ENCODE measurements at places on chromosomes 2 and 18.

DNA sequence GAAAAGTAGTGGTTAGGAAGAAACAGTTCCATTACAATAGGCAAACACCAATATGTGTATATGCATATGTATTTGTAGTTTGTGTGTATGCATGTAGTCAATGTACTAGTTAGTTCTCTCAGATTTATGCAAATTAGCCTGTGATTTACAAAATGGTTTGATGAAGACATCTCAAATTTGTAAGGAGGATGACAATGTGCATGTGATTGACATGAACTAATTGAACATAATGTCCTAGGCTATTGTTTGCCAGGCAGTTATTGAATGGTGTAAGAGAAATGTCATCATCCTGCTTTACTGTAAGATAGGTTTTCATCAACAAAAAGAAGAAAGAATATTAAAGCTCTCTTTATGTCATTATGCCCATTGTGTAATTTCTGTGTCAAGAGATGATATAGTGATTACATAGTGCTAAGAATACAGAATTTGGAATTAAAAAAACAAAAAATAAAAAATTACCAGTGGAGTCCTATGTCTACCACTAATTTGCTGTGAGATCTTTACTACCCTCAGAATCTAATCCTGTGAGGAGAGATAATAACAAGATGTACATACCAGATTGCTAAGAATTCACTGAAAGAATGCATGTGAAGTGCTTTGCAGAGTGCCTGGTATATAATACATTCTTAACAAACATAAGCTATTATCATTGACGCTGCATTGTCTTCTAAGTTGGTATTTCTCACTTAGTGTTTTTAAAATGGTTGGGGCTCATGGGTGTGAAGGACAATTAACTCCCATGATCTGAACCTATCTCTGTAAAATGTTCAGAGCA is 258.0 kb downstream of the CPS1 start:
- no peak for DNase-seq

GRCh38 chr18:37266290-37266689 is 299.3 kb downstream of the CELF4 start:
- DNase-seq = no peak

- DNase-seq = no peak
Observed at GRCh38 chr2:96534141-96534540, 2.4 kb upstream of the ARID5A start.

DNA sequence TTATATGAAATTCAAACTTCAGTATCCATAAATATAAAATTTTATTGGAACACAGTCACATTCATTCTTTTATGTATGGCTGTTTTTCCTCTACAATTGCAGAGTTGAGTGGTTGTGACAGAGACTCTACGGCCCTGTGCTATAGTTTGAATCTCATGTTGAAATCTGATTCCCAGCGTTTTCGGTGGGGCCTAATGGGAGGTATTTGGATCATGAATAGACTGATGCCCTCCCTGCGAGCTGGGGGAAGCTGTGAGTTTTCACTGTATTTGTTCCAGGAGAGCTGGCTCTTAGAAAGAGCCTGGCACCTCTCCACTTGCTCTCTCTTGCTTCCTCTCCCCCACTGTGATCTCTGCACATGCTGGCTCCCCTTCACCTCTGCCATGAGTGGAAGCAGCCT is 1.7 kb downstream of the PFN4 start:
- no peak for DNase-seq

DNA sequence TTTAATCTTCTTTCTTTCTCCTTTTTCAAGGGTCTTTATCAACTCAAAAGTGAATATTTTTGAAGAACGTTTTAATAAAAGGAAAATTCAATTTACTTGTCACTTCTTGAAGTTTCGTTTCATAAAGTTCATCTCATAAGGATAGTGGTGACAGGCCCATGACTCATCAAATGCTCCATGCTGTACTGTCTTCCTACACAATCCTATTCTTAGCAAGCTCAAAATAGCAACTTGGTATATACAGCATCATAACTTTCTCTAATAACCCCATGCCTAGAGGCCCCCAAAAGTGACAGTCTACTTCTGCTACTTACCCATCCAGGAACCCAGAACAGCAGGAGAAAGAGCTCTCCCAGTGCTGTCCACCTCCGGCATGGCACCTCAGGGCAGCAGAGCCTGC is 7.7 kb downstream of the FBXO15 start:
- no peak for DNase-seq

- no peak for DNase-seq
Observed at GRCh38 chr2:218961229-218961628, 1.8 kb downstream of the CDK5R2 start.

GRCh38 chr2:98772536-98772935 is 41.6 kb upstream of the MGAT4A start:
- DNase-seq = no peak

- no peak for DNase-seq
Observed at GRCh38 chr2:21008014-21008789, 35.7 kb downstream of the APOB start.

DNA sequence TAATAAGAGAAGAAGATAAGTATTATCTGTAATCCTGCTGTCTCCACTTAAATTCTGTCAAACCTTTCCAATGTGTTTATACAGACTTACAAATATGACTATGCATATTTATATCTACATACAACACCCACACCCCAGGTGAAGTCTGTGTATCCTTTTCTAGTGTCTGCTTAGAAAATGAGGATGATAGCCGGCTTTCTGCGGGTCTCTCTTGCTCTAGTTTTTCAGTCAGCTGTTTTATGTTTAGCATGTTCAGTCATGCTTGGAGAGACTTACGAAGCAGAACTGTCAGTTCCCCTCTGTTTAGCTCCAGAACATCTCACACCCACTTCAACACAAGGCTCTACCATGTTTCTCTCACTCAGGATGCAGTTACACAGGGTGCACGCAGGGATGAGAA is 137.3 kb upstream of the NFATC1 start:
- DNase-seq = no peak

DNA sequence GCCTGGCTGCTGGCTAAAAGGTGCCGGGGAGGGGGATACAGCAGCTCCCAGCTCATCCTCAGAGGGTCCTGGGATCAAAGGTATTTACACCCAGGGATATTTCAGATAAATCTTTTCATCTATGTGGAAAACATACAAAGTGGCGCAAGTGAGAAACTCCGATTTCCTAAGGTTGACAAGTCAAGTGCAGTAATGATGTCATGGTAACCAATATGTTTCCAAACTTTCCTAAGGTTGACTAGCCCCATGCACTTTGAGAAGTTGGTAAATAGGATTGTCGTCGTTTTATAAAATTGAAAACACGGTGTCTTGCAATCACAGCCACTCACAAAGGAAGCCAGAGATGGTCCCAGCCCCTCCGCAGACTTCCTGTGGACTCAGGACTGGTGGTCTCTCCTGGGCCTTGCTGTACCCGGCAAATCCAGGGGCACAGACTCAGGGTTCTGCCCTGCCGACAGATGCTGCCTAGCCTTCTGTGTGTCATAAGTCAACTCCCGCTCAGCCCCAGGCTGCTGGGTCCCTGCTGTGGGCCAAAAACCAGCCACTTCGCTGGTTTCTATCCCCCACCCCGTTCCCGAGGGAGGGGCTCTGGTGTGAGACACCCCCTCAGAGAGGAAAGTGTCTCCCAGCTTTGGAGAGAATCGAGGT is 111.2 kb upstream of the PPP1CB start:
- no peak for DNase-seq

- DNase-seq = no peak
Observed at GRCh38 chr2:161982548-161983330, 91.3 kb downstream of the DPP4 start.

DNA sequence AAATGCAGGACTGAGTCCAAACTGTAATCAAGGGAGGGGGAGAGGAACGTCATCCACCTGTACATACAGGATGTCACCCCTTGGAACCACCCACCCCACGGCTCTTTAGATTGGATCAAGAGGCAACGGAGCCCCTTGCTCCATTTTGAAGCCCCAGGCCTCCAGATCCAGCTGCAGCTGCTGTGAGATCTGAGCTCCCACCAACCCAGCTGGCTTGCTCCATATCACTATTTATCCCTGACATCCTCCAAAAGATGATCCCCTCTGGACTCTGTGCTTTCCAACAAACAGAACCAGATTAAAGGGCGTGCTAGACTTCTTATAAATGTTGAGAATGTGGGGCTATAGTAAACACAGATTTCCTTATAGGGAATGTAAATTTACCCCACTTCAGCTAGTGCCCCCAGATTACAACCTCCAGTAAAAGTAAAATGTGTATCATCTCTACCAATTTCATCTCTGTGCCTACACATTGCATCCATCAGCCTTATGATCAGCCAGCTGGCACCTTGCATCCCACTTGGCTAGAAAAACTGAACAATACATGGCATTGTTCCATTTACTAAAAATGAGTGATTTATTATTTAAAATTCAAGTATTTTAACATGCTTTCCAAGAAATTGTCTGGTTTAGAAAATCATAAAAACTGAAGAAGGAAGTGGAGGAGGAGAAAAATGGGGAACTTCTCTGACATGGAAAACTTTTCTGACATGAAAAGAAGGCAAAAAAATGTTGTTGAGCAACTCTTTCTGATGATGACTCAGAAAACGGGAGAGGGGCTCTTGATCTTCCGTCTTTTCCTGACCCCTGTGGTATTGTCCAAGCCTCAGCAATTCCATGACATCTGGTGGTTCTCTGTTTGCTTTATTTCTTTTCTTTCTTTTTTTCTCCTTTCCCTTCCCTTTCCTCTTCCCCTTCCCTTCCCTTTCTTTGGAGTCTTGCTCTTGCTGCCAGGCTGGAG is 262.6 kb upstream of the THUMPD2 start:
- DNase-seq = no peak

- DNase-seq = no peak
Observed at GRCh38 chr18:4450065-4450658, 4.9 kb downstream of the DLGAP1 start.

- DNase-seq = no peak
Observed at GRCh38 chr2:207238831-207239701, 73.3 kb upstream of the KLF7 start.

DNA sequence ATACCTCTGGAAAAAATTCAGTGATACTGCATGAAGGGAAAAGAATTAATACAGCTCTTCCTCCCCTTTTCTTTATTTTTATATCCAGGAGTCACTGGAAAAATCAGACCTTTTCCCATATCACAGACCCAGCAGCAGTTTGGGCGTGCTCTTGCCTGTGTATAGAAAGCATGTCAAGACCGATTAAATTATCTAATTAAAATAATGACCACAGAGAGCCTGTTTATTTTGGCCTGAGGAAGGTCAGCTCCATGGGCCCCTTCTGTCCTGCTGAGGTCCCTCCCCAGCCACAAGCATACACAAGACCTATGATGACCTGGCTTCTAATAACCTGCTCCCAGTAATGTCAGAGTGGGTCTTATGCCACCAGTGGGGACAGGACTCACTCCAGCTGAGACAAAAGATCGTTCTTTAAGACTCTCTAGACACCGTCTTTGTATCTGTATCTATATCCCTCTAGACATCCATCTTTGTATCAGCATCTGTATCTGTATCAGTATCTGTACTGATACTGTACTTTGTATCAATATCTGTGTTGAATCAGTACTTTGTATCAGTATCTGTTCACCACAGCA is 147.8 kb downstream of the VAPA start:
- DNase-seq = no peak

GRCh38 chr2:204950695-204951346 is 405.5 kb downstream of the PARD3B start:
- no peak for DNase-seq

- DNase-seq = peak; percentile 19
Observed at GRCh38 chr2:73896362-73897239, 3.8 kb downstream of the ACTG2 start.

DNA sequence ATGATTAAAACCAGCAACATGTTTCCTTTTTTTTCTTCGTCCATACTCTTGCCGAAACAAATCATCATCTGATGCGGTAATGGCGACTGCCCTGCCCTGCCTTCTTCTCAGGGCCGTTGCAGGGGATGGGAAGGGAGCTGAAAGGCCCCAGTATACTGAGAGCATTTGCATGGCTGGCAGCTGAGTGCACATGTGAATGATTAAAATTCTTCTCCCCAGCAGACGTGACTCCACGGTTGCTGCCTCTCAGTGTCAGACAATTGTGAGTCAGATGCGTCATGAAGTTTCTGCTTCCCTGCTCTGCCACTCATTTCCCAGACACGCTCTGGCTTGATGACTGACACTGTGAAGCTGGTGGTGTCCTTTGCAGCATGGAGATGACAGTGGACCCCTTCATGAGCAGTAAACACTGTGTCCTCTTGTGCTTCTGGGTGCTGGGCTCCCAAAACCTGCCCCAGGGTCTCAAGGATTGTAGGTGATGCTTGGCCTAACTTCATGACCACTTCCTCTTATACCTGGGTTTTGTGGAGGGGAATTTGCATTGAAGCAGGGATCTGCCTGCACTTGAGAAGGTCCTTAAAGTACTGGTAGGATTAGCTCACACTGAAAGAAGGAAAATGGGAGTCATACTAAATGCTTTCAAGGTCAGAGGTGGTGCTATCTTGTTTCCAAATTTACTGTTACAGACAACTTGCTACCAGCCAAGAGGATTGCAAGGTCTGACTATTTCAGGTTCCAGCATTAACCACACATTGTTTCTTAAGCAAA is 222.5 kb upstream of the COPS8 start:
- no peak for DNase-seq

DNA sequence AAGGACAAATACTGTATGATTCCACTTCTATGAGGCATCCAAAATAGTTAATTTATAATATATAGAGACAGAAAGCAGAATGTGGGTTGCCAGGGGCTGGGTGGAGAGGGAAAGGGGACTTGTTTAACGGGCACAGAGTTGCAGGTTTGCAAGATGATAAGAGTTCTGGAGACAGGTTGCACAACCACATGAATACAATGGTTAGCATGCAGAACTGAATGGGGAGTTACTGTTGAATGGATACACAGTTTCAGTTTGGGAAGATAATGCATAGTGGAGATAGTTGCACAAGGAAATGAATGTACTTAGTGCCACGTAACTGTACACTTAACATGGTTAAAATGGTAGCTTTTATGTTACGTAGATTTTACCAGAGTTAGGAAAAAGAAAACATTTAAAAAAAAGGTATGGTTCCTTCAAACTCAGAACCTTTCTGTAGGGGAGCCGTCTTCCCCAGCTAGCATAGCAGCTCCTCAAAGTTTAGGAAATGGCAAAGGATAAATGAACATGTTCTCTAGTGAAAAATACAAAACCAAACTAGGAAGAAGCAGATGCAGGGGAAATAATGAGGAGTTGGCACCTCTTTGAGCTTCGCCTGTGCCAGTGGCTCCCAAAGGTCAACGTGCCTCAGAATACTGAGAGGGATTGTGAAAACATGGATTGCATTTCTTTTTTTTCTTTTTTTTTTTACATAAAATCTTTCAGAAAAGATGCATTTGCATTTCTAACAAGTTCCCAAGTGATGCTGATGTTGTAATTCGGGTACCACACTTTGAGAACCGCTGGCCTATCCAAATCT is 95.2 kb downstream of the ZCCHC2 start:
- no peak for DNase-seq

- DNase-seq = no peak
Observed at GRCh38 chr2:46855805-46856204, 59.8 kb downstream of the MCFD2 start.

- DNase-seq = no peak
Observed at GRCh38 chr2:70132244-70133126, 45.2 kb downstream of the PCBP1 start.

DNA sequence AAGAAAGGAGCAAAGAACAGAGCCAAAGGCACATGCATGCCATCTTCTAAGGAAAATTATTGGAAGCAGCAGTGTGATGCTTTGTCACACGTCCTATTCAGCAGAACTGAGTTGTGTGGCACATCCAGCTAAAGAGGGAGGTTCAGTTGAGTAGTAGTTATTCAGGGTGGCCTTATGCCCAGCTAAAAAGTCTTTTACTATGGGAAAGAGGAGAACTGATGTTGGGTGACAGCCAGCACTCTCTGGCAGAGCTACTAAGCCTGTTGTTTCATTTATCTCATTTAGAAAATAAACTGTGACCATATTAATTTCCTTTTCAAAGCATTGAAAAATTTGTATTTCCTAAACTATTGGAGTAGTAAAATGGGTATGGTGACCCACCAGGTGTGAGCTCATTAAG is 18.5 kb downstream of the ITGA6 start:
- DNase-seq = no peak

Measured in stimulated activated CD8-positive, alpha-beta memory T cell treated with anti-CD3 and anti-CD28 coated beads, Interleukin-12 subunit alpha, Interleukin-12 subunit beta, amount 100 ng/mL, for 4 hours (primary cell).